ENCODE measurements at places on chromosomes 1 and 21.

DNA sequence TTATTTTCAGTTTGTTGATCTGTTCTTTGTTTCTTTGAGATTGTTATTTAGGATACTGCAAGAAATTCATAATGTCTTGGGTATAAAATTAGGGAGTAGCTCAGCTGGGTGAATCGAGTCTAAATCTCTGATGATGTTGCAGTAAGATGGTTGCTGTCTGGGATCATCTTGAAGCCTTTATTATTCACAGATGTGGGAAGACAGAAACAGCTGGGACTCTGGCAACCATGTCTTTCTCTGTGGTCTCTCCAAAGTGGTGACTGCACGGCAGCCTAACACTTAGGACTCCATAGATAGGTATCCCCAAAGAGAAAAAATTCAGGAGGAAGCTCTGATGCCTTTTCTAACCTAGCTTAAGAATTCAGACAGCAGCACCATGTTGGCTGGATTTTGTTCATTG, 52.7 kb downstream of the RAP1A start:
- DNase-seq: no peak

DNA sequence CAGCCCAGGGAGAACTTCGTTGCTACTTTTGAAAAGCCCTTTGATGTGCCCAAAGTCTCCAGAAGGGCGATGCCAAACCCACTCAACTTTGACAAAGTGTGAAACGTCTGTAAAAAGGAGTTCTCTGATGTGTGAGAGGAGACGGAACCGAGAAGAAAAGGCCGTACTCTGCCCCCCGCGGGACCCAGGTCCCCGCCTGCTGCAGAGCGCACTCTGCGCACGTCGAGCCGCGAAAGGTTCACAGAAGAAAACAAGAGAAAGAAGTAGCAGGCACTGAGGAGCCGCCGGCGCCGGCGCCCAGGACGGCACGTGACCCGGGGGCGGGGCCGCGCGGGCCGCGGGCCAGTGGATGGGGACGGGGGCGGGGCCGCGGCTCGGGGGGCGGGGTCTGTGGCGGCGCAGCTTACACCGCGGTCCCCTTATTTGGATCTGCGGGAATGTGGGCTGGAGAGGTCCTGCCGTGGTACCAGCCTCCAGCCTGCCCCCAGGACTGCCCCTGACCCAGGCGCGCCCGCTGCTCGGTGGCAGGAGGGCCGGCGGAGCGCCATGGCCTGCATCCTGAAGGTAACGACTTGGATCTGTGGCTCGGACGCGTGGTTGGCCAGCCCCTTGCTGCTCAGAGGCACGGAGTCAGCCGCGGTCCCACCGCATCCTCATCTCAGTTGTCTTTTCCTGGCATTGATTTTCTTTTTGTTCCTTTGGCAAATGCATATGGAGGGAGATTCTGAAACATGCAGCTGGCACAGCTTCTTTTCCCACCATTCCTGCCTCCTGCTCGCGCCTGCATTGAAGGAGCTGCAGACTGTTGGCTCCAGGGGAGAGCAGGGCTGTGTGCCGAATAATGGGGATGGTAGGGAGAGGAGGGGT, at the start of gene ST6GALNAC3:
ST6GALNAC3 (plus strand) TSS at position 426 of the 867 bp plus-strand sequence.
- peak; percentile 70 for DNase-seq

- DNase-seq: no peak
Observed at GRCh38 chr1:98538106-98538505, 123.4 kb upstream of the SNX7 start.

DNA sequence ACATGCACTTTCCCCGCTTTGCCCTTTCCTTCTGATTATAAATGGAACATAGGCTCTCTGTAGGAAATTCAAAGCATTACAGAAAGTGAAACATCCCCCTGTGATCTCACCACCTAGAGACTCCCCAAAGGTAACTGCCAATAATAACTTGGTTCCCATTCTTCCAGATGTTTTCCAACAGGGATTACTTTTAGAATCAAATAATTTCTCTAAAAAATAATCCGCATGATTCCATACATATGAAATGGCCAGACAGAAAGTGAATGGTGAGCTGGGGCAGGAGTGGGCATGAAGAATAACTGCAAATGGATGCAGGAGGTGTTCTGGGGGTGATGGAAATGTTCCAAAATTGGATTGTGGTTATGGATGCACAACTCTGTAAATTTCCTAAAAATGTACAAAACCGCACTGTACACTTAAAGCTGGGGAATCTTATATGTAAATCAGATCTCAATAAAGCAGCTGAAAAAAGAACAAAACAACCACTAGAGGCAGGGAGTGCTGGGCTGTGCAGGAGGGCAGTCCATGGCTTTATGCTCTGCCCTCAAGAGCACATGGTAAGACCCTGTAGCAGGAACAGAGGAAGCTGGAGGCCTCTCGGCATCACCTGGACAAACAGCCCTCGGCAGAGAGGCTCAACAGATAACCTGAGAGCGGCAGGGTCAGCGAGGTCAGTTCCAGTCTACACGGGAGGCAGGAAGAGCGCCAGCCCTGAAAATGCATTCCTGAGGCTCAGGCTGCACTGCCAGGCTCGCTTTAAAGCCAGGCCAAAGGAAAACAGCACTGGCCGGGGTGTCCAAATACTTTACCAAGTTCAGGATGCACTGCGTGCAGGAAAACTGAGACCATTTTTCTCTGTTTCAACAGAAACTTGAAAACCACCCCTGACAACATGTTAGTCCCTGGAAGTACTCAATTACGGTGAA, 39.7 kb downstream of the CAPZB start:
- no peak for DNase-seq

- no peak for DNase-seq
Observed at GRCh38 chr1:229758101-229759036, 132.3 kb downstream of the URB2 start.

All from T follicular helper cell (primary cell).